CD4-positive, alpha-beta T cell treated with Interleukin-1 beta for 1 hour (primary cell): ENCODE measurements at places on chromosomes 6 and 20.

- DNase-seq, result no peak
Measured at GRCh38 chr6:2102316-2102883, 143.0 kb downstream of the GMDS start.

GRCh38 chr6:73341335-73341734 is 12.7 kb downstream of the DPPA5 start:
- DNase-seq, result no peak

DNA sequence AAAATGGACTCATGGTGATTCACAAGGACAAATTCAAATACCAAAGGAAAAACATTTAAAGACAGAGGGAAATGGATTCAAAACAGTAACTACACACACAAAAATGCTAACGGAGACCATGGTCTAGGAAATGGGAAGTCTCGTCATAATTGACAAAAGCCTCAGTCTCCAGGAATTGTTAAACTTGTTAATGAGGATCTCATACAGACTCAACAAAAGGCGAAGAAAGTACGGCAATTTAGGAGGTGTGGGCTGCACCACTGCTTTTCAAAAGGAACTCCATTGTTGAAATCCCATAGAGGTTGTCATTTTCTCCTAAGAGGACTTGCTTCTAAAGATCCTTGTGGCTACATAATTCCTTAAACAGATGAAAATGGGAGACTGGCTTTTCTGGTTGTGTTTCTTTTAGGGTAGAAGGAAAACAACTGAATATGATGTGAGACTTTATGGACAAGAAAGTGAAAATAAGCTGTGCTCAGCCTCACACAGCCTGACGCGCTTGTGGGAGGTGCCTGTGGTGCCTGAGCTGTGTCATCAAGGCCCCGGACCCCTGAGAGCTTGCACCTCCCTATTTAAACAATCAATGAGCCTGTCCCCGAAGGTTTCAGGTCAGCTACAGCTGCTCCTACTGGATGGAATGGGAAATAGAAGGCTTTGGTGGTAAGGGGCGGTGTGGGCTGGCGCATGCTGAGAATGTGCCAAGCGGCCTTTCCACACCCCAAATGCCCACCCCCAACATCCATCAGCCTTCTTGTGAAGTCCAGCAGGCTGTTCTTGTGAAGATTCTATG is 2.5 kb upstream of the CLDN20 start:
- DNase-seq, result no peak

GRCh38 chr20:62590309-62591121 is 51.8 kb upstream of the SLCO4A1 start:
- no peak for DNase-seq
